Progenitor cell of endocrine pancreas (in vitro differentiated cells): ENCODE measurements at places on chromosomes 3 and 15. TPM values are rescaled to one million over a fixed set of nuclear protein-coding genes. Genes with fewer than 3 reads are reported as not detected.
A peak's percentile ranks its signal among the peaks of the same experiment; 100 is the strongest.

- H3K36me3 ChIP-seq = no peaks in the 10 kb centered on the region
- H3K4me3 ChIP-seq = no peak overlapping the region
- H3K27me3 ChIP-seq = peaks cover 4% of the 10 kb centered on the region
- no peaks in the 10 kb centered on the region for H3K4me1 ChIP-seq
These were observed 106.0 kb upstream of the MRPL3 start for GRCh38 chr3:131608741-131609140.

The RGMA gene
- total RNA-seq = 11.4 and 11.8 TPM in 2 replicates

DNA sequence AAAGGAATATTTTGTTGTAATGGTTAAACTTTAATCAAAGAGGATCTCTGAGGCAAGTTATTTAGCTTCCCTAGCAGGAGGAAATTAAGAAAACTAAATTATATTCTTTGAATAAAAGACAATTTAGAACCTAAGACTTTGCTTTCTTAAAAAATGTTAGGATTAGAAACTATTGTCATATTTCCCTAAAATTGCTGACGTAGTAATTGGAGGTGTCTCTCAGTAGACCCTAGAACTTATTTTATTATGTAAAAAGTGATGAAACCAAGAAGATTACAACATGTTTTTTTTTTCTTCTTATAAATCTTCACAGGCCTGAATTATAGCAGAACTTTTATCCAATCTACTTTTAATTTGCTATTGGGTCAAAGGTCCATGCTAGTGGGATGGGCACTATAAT, 363.3 kb upstream of the THRB start:
- H3K4me1 ChIP-seq = peaks cover 6% of the 10 kb centered on the region
- H3K36me3 ChIP-seq = no peaks in the 10 kb centered on the region
- no peak overlapping the region for H3K27ac ChIP-seq
- no peak overlapping the region for H3K4me3 ChIP-seq

- H3K36me3 ChIP-seq = no peaks in the 10 kb centered on the region
- peak overlapping the region; percentile 82 for H3K27ac ChIP-seq
- DNase-seq = peak; percentile 34
- H3K27me3 ChIP-seq = peaks cover 24% of the 10 kb centered on the region
- peak overlapping the region; percentile 68 for H3K4me3 ChIP-seq
These were observed 59.7 kb downstream of the NOX5 start for GRCh38 chr15:69074001-69074842.

DNA sequence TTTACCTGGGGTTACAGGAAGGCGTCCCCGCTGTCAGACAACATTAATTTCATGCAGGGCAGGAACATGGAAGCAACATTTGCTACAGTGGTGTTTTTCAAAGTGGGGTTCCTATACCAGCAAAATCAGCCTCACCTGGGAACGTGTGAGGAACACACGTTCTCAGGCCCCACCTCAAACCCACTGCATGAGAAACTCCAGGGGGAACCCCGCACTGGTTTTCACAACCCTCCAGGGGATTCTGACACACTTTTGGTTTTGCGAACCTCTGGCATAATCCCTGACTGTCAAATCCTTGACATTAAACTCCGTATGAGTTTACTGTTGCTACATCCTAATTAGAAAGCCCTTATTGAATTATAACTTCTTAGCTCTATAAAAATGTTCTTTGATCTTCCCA, 127.7 kb downstream of the LRRK1 start:
- no peaks in the 10 kb centered on the region for H3K4me1 ChIP-seq
- peak; percentile 3 for DNase-seq
- H3K27me3 ChIP-seq = peaks cover 24% of the 10 kb centered on the region
- no peak overlapping the region for H3K4me3 ChIP-seq
- no peaks in the 10 kb centered on the region for H3K36me3 ChIP-seq

GRCh38 chr3:49013738-49014660, 4.4 kb downstream of the DALRD3 start:
- peaks cover 9% of the 10 kb centered on the region for H3K4me1 ChIP-seq
- DNase-seq = peak; percentile 56
- H3K36me3 ChIP-seq = peaks cover 24% of the 10 kb centered on the region
- no peak overlapping the region for H3K27ac ChIP-seq

- H3K4me3 ChIP-seq = no peak overlapping the region
- H3K4me1 ChIP-seq = peaks cover 42% of the 10 kb centered on the region
- no peak overlapping the region for H3K27ac ChIP-seq
These were observed 21.8 kb downstream of the RARB start for GRCh38 chr3:25449857-25450256.

The SIDT1 gene
- total RNA-seq = 0.18 TPM in 1 of 2 replicates, not detected in the other

- no peaks in the 10 kb centered on the region for H3K36me3 ChIP-seq
- DNase-seq = no peak
- H3K4me1 ChIP-seq = peaks cover 7% of the 10 kb centered on the region
- no peak overlapping the region for H3K4me3 ChIP-seq
- H3K27me3 ChIP-seq = no peaks in the 10 kb centered on the region
These were observed 175.0 kb upstream of the SGO1 start for GRCh38 chr3:20361000-20361399.

The KLHL40 gene
- not detected in 2 replicates for total RNA-seq

GRCh38 chr3:48623851-48624547, 2.4 kb upstream of the TMEM89 start:
- no peak for DNase-seq
- H3K4me1 ChIP-seq = peaks cover 6% of the 10 kb centered on the region
- no peaks in the 10 kb centered on the region for H3K27me3 ChIP-seq
- H3K36me3 ChIP-seq = peaks cover 6% of the 10 kb centered on the region

GRCh38 chr3:34504775-34505174, 706.3 kb downstream of the PDCD6IP start:
- no peak overlapping the region for H3K27ac ChIP-seq
- no peaks in the 10 kb centered on the region for H3K27me3 ChIP-seq

- no peaks in the 10 kb centered on the region for H3K27me3 ChIP-seq
- no peak for DNase-seq
- peaks cover 17% of the 10 kb centered on the region for H3K36me3 ChIP-seq
- peak overlapping the region; percentile 93 for H3K27ac ChIP-seq
- H3K4me1 ChIP-seq = peaks cover 64% of the 10 kb centered on the region
- H3K4me3 ChIP-seq = no peak overlapping the region
These were observed 101.4 kb downstream of the FNDC3B start for GRCh38 chr3:172140499-172141391.

DNA sequence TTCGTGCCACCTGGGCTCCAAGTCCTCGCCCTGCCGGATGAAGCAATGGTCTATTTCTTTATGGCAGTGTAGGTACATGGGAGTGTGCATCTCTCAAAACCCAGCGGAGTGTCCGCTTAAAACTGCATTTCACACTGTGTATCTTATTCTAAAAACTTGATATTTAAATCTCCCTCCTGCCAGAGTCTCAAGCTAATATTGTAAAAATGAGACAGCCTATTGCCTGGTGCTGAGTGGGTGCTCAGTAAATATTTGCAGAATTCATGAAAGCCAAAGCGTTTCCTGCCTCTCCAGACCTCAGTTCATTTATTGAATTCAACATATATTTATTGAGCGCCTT, 330 bp upstream of the TBC1D2B start:
- DNase-seq = no peak
- H3K27me3 ChIP-seq = peaks cover 6% of the 10 kb centered on the region
- H3K4me1 ChIP-seq = peaks cover 6% of the 10 kb centered on the region
- no peaks in the 10 kb centered on the region for H3K36me3 ChIP-seq

DNA sequence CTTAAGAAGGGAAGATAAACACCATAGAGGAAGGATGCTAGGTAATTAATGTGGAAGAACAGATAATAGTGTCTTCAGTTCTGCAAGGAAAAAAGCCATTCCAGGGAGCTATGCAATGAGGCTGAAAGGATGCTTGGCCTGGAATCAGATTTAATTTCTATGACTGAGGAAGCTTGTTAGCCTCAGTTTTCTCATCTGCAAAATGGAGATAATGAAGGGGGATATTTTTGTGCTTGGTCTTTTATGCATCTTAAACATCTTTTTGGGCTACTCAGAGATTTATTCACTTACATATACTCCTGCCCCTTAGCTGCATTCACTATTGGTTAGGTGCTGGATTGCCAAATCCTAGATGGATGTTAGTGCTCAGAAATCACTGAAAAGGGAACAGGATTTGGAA, 16.7 kb downstream of the DNAJB11 start:
- no peak overlapping the region for H3K4me3 ChIP-seq
- no peak overlapping the region for H3K27ac ChIP-seq
- DNase-seq = no peak
- H3K36me3 ChIP-seq = peaks cover 14% of the 10 kb centered on the region
- no peaks in the 10 kb centered on the region for H3K27me3 ChIP-seq

The ZNF502 gene
- not detected in 2 replicates for total RNA-seq

DNA sequence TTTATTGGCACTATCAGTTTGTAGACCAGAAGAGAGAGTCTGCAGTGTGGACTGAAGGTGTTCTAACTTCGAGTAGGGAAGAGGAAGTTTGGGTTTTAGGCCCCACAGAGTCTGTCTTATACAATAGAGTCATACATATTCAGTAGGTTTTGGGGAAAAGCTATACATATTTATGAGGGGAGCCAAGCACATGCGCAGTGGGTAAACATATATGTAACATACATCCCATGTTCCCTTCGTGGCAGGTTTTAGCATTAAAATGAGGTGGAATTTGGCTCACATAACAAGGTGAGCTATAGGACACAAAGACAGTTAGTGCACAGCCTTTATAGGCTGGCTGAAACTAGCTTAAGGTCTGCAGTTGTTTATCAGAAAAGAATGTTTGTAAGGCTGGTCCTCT, 4.9 kb downstream of the GALK2 start:
- no peak overlapping the region for H3K4me3 ChIP-seq
- peaks cover 14% of the 10 kb centered on the region for H3K36me3 ChIP-seq
- H3K27me3 ChIP-seq = no peaks in the 10 kb centered on the region
- peaks cover 5% of the 10 kb centered on the region for H3K4me1 ChIP-seq

The SLC51B gene
- not detected in 2 replicates for total RNA-seq

DNA sequence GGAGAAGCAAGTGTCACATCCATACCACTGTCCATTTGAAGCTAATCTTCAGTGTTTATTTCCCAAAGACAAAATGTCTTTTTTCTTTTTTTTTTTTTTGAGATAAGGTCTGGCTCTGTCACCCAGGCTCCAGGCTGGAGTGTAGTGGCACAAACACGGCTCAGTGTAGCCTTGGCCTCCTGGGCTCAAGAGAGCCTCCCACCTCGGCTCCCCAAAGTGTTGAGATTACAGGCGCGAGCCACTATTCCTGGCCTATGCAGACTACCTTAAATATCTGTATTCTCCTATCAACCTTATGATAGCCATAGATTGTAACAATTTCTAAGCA, 27.7 kb upstream of the VPS33B start:
- H3K4me1 ChIP-seq = no peaks in the 10 kb centered on the region
- H3K27ac ChIP-seq = no peak overlapping the region
- H3K27me3 ChIP-seq = peaks cover 57% of the 10 kb centered on the region
- DNase-seq = no peak

- no peak for DNase-seq
- no peaks in the 10 kb centered on the region for H3K4me1 ChIP-seq
- peaks cover 7% of the 10 kb centered on the region for H3K27me3 ChIP-seq
These were observed 23.0 kb downstream of the CACNA2D2 start for GRCh38 chr3:50480471-50480870.

DNA sequence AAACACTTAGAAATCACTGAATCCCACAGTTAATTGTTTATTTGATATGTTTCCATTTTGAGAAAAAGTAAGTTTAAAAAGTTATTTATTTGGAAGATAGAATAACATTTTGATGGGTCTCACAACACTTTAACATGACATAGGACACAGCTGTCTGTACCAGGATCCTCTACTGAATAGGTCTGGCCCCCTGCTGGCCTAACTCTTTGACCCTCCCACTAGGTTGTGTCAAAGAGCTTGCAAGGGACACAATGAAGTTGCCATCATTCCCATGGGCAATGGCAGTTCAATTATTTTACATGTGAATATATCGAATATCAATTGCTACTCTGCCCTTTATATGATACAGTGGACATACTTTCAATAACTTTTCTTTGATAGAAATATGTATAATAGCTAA, 138.9 kb downstream of the EPHA3 start:
- no peaks in the 10 kb centered on the region for H3K4me1 ChIP-seq
- DNase-seq = no peak
- no peak overlapping the region for H3K4me3 ChIP-seq

DNA sequence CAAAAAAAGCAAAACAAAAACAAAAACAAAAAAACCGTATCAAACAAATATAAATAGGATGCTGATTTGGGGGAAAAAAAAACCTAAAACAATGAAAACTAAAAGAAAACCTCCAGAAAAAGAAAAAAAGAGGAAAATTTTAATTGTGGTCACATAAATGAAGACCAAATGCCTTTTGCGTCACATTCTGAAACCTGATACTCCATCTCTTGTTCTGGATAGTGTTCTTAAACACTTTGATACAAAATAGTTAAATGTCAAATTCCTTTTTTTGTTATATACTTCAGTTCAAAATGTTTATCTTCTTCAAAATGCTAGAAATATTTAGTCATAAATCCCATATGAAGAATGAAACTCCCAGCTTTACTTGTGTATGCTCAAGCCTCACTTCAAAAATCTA, 31.0 kb downstream of the COPS2 start:
- no peaks in the 10 kb centered on the region for H3K4me1 ChIP-seq
- no peaks in the 10 kb centered on the region for H3K27me3 ChIP-seq
- H3K36me3 ChIP-seq = peaks cover 6% of the 10 kb centered on the region
- H3K27ac ChIP-seq = no peak overlapping the region
- DNase-seq = no peak

- no peak overlapping the region for H3K4me3 ChIP-seq
- DNase-seq = no peak
- H3K36me3 ChIP-seq = no peaks in the 10 kb centered on the region
- no peaks in the 10 kb centered on the region for H3K27me3 ChIP-seq
- no peak overlapping the region for H3K27ac ChIP-seq
These were observed 74.6 kb downstream of the REC114 start for GRCh38 chr15:73517566-73517965.

- DNase-seq = no peak
- no peak overlapping the region for H3K27ac ChIP-seq
- H3K4me1 ChIP-seq = no peaks in the 10 kb centered on the region
- no peaks in the 10 kb centered on the region for H3K27me3 ChIP-seq
- H3K36me3 ChIP-seq = peaks cover 11% of the 10 kb centered on the region
These were observed 19.9 kb downstream of the CIP2A start for GRCh38 chr3:108569336-108569735.

DNA sequence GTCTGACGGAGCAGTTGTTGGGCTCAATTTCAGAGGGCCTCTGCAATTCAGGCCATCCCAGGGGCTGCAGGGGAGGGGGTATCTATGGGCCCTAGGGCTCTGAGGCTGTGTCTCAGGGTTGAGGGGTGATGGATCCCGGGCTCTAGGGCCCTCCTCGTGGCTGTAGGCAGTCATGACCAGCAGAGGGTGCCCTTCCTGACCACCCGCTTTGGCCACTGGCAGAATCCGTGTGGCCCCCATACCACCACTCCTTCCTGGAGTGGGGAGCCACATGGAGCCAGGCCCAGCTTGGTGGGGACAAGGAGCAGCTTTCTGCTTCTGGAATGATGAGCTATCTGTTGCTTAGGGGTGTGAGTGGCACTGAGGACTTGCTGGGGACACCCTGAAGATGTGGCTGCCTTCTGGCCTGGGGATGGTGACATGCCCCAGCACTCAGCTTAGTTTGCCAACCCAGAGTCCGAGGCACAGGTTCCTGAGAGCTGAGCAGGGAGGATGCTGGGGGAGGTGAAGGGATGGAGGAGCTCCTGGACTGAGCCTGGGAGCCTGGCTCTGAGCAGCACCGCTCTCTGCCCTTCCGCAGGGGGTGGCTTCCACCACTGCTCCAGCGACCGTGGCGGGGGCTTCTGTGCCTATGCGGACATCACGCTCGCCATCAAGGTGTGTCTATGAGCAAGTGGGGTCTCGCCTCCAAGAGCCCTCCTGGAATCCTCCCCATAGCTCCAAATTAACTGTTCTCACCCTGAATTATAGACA, 20.2 kb downstream of the HDAC11 start:
- no peak overlapping the region for H3K27ac ChIP-seq
- H3K4me3 ChIP-seq = no peak overlapping the region
- H3K36me3 ChIP-seq = peaks cover 3% of the 10 kb centered on the region
- no peak for DNase-seq
- H3K27me3 ChIP-seq = no peaks in the 10 kb centered on the region

- peaks cover 5% of the 10 kb centered on the region for H3K27me3 ChIP-seq
- no peak overlapping the region for H3K27ac ChIP-seq
- no peaks in the 10 kb centered on the region for H3K36me3 ChIP-seq
- no peak for DNase-seq
- H3K4me3 ChIP-seq = no peak overlapping the region
These were observed 43.2 kb upstream of the EPHB1 start for GRCh38 chr3:134751831-134752230.

The CPB1 gene
- total RNA-seq = not detected in 2 replicates
